ENCODE measurements at places on chromosomes 3 and 15.

- no peak for DNase-seq
Measured at GRCh38 chr3:186915806-186916796, 14.2 kb upstream of the ST6GAL1 start.

DNA sequence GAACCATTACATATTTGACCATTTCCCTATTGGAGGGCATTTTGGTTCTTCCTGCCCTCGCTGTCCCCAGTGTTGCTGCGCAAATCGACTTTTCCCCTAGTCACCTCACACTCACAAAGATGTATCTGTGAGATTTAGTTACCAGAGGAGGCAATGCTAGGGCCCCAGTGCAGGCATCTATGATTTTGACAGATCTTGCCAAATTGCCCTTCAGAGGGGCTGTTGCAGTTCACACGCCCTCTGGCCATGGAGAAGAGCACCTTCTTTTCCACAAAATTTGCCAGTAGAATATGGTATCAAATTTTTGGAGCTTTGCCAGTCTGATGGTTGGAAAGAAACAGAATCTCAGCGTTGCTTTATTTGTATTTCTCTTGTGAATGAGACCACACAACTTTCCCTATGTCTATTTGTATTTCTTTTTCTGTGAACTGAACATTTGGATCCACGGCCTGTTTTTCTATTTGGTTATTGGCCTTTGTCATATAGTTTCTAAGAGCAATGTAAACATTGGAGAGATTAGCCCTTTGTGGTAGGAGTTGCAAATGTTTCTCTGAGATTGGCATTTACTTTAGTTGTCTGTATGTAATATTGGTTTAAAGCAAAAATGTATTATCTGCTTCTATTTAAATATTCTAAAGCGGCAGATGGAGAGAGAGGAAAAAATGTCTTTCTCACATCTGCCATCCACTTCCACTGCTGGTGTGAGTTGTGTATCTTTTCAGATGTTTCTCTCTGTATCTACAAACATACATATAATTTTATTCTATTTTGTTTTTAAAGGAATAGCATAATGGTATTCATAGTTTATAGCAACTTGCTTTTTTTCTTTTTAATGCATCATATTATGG lies 66.1 kb downstream of the DNASE1L3 start:
- DNase-seq, result no peak

GRCh38 chr3:194369522-194370279 lies at the start of gene LRRC15:
Gene LRRC15, minus strand, starts transcription at chr3:194369743. Its CDS starts 8,700 bp downstream, at chr3:194361043.
- no peak for DNase-seq

GRCh38 chr15:39613271-39613670 lies 32.4 kb downstream of the THBS1 start:
- no peak for DNase-seq

GRCh38 chr3:42743204-42743995 lies 29.7 kb downstream of the CCDC13 start:
- no peak for DNase-seq

DNA sequence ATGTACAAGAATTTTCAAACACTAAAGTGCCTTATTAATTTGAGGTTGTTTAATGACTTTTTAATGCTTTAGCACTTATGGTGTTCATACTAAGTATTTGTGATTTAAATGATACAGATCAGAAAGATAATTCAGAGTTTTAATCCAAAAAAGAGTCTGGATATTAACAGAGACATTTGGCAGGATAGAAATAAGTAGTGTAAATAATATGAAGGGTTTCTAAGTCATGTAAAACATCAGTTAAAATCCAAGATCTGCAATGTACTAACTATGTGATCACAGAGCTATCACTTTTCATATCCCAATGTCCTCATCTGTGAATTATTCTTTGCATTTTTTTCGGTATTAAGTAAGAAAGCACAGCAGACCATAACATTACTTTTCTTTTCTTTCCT lies 62.9 kb downstream of the CD200 start:
- no peak for DNase-seq

DNA sequence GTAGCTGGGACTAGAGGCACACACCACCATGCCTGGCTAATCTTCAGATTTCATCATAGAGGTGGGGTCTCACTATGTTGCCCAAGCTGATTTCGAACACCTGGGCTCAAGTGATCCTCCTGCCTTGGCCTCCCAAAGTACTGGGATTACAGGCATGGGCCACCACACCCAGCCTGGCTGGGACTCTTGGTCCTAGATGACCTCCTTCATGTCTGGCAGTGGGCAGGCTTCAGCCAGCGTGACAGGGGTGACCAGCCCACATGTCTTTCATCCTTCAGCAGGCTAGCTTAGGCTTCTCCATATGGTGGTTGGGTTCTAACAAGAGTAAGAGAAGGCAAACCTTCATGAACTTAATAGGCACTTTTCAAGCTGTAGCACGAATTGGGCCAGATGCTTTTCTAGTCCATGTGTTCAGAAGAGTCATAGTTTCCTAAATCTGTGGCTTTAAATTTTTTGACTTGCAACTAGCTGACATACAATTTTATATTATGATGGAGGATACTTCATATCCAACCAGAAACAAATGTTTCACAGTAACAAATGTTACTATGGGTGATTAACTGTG lies 7.6 kb downstream of the GPD1L start:
- no peak for DNase-seq

GRCh38 chr15:100761290-100761935 lies 118.2 kb upstream of the ALDH1A3 start:
- no peak for DNase-seq

GRCh38 chr3:78139166-78139565 lies 1099.3 kb downstream of the ROBO2 start:
- DNase-seq, result no peak

DNA sequence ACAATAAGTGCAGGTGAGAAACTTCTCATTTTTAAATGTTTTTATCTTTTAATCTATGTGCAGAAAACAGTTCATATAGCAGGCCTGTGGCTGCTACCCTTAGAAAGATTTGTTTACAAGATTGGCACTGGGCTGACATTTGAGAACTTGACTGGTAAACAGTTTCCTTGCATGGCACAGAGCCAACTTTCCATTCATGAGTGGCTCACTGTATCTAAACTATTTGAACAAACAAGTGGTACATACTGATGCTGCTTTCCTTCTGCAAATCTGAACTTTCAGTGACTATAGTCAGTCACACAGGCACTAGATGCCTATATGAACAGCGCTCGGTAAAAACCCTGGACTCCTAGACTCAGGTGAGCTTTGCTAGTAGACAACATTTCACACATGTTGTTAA lies 6.3 kb upstream of the GTPBP8 start:
- no peak for DNase-seq

DNA sequence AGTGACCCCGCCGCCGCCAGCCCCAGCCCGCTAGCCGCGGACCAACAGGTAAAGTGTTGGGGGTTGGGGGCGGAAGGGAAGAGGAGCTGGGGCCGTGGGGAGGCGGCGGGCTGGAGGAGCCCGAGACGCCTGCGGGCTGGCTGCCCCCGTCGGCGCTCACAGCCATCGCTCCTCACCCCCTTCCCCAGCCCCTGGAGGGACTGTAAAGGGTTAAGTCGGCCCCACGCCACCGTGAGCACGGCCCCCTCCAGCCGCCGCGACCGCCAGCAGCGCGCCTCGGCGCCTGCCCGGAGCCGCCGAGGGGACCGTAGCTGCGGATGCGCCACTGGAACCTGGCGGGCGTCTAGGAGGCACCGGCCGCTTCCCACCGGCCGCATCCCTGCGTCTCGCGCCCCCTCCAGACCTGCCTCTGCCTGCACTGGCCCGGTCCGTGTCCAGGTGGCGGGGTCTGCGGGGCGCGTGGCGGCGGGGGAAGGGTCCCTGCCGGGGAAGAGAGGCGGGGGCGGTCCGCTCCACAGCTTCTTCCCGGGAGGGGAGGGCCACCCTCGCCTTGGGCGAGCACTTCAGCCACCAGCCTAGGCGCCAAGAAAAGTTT lies 522 bp downstream of the MED12L start:
- peak; percentile 20 for DNase-seq

GRCh38 chr3:113606539-113607218 lies 74.3 kb downstream of the SIDT1 start:
- DNase-seq, result peak; percentile 41

- no peak for DNase-seq
Measured at GRCh38 chr15:25055356-25056068, 100.7 kb downstream of the SNRPN start.

GRCh38 chr15:55589287-55589686 lies 1.1 kb upstream of the PYGO1 start:
- no peak for DNase-seq

GRCh38 chr15:81379269-81379668 lies 5.3 kb upstream of the TMC3 start:
- DNase-seq, result no peak

- DNase-seq, result no peak
Measured at GRCh38 chr15:54011656-54012055, 33.4 kb downstream of the UNC13C start.

DNA sequence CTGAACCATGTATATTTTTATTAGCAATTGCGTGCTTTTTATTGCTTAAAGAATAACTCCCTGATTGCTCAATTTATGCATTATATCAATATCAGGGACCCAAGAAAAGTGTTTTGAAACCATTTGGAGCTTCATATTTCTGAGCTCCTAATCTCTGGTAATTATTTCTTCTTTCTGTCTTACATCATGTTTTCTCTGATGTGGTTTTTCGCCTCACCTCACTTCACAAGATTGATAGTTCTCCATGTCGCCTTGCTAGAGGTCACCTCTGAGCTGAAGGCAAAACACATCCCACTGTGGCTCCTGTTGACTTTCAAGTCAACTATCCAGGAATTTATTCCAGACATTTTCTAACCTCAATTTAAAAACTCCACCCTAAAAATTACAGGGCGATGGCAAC lies 837.4 kb downstream of the CADM2 start:
- DNase-seq, result no peak

- no peak for DNase-seq
Measured at GRCh38 chr15:25707656-25708365, 155.3 kb downstream of the ATP10A start.

- DNase-seq, result no peak
Measured at GRCh38 chr3:14772533-14773138, 46.1 kb upstream of the FGD5 start.

DNA sequence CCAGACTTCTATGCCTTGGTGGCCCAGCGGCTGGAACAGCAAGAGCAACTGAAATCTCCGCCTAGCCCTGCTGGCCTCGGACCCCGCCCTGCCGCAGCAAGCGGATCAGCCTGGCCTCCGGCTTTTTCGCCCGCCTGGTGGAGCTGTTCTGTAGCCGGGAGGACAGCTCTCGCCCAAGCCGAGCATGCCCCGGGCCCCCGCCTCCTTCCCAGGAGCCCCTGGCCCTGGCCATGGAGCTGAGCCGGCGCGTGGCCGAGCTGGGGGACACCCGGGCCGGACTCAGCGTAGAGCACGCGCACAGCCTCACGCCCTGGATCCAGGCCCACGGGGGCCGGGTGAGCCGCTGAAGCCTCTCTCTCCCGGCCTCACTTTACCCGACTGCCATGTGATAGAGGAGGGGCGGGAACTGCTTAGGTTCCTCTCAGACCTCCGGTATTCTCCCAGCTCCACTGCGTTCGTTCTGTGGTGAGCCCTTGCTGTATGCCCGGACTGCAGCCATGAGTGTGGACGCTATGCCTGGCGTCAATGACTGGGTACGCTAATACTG lies 24.1 kb upstream of the MRPL3 start:
- DNase-seq, result peak; percentile 26

GRCh38 chr3:187798126-187798525 lies 52.9 kb upstream of the BCL6 start:
- DNase-seq, result no peak

- no peak for DNase-seq
Measured at GRCh38 chr3:50139718-50140423, 15.3 kb upstream of the SEMA3F start.

- DNase-seq, result no peak
Measured at GRCh38 chr3:152944671-152945070, 109.7 kb downstream of the P2RY1 start.

- no peak for DNase-seq
Measured at GRCh38 chr3:105885256-105885655, 16.4 kb upstream of the CBLB start.

DNA sequence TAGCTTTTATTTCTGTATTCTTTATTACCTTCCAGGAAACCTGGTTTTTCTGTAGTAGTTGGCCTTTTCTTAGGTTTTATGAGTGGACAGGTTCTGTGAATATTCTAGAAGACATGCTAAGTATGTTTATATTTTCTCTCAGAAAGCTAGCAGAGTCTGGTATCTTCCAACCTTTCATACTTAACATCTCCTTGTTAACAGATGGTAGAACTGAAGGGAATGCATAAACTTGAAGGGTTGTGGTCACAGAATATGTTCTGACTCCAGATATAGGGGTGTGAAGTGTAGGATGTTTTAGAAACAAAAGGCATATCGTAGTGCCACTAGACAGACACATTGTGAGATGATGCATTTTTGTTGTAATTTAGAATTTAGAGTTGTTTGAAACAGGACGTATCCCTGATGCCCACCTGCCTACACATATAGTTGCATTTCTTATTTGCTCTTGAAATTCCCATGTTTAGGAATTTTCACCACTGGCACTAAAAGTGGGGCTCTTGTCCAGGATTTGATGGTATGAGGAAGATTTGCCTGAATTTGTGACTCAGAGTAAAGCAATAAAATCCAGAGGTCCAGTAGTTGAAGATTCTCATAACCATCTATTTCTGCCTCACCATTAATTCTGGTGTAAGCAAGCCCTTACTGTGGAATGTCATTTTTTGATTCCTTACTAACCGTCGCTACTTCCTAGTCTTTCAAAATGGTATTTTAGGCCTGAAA lies 274.5 kb downstream of the FEZF2 start:
- DNase-seq, result no peak

GRCh38 chr15:38696109-38696727 lies 131.6 kb upstream of the RASGRP1 start:
- DNase-seq, result peak; percentile 65

- DNase-seq, result no peak
Measured at GRCh38 chr15:40357246-40357645, 773 bp upstream of the DISP2 start.

- no peak for DNase-seq
Measured at GRCh38 chr3:83150896-83151295, 1389.5 kb upstream of the GBE1 start.

GRCh38 chr3:87268646-87269211 lies 7.7 kb downstream of the POU1F1 start:
- no peak for DNase-seq

DNA sequence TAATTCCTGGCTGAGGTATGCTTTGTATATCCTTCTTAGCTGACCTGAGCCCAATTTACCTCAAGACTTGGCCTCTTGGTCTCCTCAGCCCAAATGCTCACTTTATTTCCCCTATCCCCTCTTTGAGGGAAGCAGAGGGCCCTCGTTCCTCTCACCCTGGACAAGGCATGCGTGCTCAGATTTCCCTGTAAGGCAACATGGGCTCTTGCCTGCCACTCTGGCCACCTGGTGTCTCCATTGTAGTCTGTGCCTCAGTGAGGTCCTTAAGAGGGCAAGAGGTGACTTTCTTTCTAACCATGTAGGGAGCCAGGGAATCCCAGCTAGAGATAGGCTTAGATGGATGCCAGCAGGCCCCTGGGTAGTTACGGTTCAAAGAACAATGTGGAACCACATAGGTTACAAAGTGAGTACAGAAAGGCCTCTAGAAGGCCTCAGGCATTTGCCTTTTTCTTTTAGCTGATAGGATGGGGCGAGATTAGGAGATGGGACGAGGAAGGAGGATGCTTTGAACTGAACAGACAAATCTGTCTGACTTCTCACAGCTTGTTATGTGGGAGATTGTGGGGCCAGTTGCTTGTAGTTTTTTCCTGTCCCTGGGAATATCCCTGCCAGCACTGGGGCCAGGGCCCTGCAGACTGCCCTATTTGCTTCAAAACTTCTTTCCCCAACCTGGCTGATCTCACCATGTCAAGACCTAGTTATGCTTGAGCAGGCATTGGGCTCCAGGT lies 1.1 kb upstream of the INTS14 start:
- no peak for DNase-seq
